ENCODE measurements at places on chromosomes 1 and 21.

- no peak for DNase-seq
Observed at GRCh38 chr21:37765221-37765900, 150.9 kb downstream of the KCNJ6 start.

DNA sequence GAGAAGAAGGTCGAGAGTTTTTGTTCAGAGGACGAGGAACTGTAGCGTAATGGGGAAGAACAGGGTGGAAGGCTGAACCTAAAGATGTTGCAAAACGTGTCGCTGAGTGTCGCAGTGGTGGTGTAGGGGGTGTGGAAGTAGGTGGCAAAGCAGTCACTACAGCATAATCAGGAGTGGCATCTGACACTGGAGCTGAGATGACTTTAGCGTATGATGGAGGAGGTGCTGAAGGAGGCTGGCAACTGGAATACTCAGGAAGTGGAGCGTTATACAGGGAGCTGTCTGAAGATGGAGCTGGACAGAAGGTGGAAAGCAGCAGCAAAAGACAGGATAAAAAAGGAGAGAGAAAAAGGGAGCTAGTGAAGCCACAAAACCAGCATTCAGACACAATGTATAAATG is 89.9 kb upstream of the LBR start:
- no peak for DNase-seq

DNA sequence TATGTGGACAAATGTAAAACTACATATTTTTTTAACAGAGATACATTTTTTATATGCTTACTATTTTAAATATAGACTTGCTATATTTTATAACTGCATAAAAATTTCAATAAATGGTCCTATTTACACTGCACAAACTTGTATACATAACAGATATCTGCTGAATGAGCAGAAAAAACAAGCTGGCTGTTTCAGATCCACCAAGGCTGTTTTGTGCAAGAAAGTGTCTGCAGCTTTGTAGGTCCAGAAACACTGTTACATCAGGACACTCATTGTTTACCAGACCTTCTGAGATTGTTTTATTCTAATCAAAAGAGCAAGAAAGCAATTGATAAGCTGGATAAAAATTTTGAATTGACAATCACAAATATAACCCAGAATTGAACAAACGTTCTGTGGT is 99.3 kb downstream of the NCAM2 start:
- DNase-seq = no peak

DNA sequence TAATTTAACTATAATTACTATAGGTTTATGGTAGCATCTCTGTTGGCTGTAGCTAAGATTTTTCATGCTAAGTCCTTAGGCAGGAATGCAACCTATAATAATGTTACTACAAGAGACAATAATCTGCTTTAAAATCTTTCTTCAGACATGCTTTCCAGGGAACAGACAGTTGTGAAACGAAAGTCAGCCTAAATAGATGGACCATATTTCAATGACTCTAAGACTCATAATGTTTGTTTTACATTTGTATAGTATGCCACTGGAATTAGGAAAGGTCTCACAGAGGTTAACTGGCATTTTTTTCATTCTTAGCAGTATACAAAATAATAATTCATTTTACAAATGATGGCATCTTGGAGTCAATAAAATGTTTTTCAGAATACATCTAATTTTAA is 8.1 kb downstream of the RERE start:
- DNase-seq = no peak

- DNase-seq = no peak
Observed at GRCh38 chr1:200330741-200331428, 79.0 kb downstream of the ZNF281 start.

GRCh38 chr1:198121056-198121826 is 35.6 kb upstream of the NEK7 start:
- DNase-seq = no peak

DNA sequence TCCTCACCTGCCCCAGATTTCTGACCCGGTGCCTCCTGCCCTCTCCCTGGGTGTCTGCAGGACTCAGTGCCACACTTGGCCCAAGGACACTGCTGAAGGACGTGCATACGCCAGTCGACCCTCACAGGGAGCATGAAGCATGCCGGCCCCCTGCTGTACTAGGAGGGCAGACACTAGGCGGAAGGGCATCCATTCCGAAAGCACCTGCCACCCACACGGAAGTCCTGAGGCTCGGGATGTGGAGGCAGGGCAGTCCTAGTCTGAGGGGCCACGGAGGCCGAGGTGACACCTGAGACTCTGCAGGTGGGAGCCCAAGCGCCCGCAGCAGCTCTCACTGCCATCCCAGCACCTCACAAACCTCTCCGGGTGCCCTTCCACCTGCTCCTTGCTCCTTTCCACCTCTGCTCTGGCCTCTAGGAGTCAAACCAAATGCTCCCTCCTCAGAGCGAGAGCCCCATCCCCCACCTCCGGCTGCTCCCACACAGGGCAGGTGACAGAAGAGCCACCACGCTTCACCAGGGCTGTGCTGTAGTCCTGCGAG is 2.4 kb downstream of the NPHP4 start:
- DNase-seq = no peak

- no peak for DNase-seq
Observed at GRCh38 chr1:169550294-169550693, 36.0 kb downstream of the F5 start.

DNA sequence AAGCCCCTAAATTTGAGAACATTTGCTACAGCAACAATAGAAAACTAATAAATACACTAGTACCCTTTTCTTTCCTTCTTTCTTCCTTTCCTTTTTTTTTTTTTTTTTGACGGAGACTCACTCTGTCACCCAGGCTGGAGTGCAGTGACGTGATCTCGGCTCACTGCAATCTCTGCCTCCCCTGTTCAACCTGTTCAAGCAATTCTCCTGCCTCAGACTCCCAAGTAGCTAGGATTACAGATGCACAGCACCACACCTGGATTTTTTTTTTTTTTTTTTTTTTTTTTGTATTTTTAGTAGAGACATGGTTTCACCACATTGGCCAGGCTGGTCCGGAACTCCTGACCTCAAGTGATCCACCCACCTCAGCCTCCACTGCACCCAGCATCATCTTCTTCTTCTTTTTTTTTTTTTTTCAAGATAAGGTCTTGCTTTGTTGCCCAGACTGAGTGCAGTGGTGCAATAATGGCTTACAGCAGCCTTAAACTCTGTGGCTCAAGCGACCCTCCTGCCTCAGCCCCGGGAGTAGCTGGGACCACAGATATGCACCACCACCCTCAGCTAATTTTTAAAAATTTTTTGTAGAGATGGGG is 19.6 kb upstream of the CBR3 start:
- no peak for DNase-seq
